ENCODE measurements at places on chromosomes 4 and X.
A peak's percentile ranks its signal among the peaks of the same experiment; 100 is the strongest.

DNA sequence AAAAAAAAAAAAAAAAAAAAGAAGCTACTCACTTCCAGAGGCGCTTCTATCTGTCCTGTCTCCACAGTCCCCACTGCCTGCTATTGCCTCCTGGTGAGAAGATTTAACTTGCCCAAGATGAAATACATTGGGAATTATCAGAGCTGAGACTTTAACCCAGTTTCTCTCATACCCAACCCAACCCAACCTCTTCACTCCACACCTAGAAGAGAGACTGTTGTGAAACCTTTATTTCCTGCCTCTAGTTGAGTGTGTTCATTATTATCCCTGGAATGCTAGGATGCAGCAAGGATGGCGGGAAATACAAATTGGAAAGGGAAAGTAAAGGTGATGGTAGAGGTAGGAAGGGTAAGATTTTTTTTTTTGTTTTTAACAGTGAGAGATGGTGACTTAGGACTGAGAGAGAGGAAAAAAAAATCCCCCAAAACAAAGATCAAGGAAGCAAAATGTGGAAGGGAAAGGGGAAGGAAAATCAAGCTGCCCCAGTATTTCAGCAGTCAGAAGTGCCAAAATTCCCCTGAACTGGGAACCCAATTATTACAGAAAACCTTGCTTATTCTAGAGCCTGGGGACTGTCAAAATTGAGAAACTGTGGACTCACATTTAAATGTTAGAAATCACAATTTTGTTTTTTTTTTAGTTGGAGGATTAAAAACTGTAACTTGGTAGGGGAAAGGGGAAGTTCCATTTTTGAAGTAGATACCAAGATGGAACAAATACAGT lies 253.0 kb downstream of the PTTG2 start:
- DNase-seq: no peak

GRCh38 chr4:40924096-40924792 lies 174.5 kb downstream of the NSUN7 start:
- peak; percentile 79 for DNase-seq

GRCh38 chr4:126168484-126168883 lies 853.7 kb downstream of the FAT4 start:
- DNase-seq: no peak

- no peak for DNase-seq
Measured at GRCh38 chr4:112765317-112765974, 128.5 kb downstream of the LARP7 start.

DNA sequence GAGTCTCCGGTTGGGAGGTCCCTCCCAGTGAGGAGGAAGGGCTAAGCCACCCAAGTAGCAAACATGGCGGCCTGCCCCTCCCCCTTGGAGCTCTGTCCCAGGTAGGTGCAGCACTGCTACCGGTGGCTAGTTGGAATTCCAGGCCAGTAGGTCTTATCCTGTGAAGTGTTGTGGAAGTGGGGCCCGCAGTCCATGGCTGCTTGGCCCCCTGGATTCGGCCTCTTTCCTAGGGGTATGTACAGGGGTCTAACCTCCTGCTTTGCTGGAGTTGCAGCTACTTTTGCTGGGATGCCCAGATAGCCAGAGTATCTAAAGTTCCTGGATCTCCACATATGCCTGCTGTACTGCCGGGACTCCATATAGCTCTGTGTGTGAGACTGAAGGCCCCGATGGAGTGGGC lies 9.9 kb upstream of the TMSB15C start:
- no peak for DNase-seq

DNA sequence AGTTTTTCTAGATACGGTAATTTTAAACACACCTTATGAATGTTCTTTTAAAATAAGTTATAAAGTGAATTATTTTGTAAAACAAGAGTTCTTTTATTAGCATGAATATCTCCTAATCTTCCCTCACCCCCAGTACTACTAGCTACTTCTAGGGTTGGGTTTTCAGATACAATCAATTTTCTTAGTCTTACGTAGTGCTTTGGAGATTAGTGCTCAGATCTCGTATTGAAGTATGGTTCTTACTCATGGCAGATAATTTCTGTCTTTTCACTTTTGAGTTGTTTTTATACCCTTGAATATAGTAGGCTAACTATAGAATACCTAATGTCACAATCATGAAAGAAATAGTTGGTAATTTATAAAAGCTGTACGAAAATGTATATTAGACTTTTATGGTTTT lies 43.2 kb downstream of the CDKL5 start:
- no peak for DNase-seq

DNA sequence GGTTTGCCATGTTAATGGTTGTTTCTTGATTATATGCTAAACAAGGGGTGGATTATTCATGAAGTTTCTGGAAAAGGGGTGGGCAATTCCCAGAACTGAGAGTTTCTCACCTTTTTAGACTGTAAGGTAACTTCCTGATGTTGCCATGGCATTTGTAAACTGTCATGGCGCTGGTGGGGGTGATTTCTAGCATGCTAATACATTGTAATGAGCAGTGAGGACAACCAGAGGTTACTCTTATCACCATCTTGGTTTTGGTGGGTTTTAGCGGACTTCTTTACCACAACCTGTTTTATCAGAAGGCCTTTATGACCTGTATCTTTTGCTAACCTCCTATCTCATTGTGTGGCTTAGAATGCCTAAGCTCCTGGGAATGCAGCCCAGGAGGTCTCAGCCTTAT lies 81.5 kb downstream of the CFAP299 start:
- DNase-seq: no peak

- no peak for DNase-seq
Measured at GRCh38 chr4:121728798-121729226, 32.0 kb upstream of the ANXA5 start.

DNA sequence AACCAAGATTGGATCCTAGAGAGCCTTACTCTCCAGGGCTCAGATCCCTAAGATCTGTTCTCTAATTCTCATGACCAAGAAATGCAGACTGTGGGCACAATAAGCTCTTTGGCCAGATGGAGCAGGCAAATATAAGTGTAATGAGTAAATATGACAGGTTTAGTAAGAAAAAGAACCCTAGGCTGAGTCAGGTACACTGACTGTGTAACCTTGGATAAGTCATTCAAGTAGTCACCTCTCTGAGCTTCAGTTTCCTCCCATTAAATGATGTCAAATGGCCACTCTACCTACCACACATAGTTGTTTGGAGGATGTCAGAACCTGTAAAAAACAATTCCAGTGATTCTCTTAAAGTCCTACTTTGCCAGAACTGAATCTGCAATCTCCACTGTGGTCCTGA lies 8.3 kb upstream of the EDA start:
- DNase-seq: no peak

DNA sequence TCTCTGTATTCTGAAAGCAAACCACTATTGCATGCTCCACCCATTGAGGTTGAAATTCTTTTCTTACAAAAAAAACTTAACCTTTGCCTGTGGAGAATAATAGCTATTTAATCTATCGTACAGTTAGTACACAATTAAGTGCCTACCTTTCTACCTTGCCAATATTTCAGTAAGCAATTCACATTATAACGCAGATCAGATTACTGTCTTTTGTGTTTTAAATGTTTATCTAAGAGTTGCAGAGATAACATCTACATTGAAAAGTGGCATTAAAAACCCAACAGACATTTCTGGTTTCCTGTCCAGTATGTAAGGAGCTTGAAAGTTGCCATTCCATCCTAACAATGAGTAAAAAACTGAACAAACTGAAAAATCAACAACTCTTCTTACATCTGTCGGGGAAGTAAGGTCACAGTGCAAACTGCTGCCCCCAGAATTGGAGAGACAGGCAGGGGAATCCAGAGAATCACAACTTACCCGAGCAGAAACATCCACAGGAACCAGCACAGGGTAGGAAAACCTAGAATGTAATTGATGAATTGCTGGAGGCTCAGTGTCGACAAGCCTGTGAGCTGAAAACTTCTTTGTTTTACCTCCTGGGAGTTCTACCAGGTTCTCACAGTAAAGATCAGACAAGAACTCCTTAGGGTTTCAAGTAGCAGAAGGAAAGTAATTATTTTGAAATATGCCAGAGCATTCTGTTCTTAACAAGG lies 27.3 kb upstream of the ACSL4 start:
- DNase-seq: no peak

- DNase-seq: no peak
Measured at GRCh38 chrX:105461016-105461415, 240.5 kb upstream of the TEX13A start.

DNA sequence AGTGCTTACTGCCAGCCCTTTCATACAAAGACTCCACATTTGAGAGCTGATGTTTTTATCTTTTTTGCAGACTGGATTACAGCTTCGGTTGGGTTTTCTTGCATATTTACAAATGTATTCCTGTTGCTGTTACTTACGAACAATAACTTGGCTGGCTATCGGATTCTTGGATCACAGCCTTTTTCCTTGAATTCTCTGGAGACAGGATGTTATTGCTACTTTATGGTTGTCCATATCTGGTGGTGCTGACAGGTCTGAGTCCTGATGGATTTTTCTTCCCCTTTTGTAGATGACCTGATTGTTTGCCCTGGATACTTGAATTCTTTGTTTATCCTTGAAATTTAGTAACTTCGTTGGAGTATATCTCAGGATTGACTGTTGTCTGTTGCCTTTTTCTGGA lies 77.7 kb downstream of the PDK3 start:
- DNase-seq: no peak

DNA sequence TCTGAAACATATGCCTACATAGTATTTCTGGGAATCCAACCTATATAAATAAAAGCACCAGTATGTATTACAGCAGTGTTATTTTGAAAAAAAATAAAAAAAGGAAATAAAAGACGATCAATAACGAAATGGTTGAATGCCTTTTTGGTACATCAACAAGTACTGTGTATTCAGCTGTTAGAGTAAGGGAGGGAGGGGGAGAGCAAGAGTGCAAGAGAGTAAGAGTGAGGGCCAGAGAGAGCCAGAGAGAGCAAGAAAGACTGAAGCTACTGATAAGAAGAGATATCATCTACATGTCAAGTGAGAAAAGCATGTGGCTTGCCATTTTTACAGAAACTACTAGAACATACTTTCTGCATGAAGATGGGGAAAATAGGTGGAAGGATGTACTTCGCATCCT lies 1.8 kb downstream of the SPIN4 start:
- DNase-seq: no peak

DNA sequence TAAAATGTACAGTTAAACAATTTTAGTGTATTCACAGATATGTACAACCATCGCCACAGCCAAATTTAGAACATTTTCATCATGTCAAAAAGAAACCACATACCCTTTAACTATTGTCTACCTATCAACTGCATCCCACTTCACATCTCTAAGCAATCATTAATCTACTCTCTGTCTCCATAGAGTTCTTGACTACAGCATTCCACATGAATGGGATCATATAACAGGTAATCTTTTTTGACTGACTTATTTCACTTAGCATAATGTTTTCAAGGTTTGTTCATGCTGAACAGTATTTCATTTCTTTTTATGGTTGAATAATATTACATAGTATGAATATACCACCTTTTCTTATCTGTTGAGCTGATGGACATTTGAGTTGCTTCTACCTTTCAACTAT lies 281.4 kb upstream of the EDA2R start:
- no peak for DNase-seq

GRCh38 chrX:39764441-39764914 lies 333.3 kb downstream of the BCOR start:
- DNase-seq: no peak

GRCh38 chr4:83114576-83114975 lies at the start of gene PLAC8:
PLAC8 (minus strand) TSS chr4:83114729; CDS start chr4:83107921, 6,808 bp downstream.
- DNase-seq: peak; percentile 26

DNA sequence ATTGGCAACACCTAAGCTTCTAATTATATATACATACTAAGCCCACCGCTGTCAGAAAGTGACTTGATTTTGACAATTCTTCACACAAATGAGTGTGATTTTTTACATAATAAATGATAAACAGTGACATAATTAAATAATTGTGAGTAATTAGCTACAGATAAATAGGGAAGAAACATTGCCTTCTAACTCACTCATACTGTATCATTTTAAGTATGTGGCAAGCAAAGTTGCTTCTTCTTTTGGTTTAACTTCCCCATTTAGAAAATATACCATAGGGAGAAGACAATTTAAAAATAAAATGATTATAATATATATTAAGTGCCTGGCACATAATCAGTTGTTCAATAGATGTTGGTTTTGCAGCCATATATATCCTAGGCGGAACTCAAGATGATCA lies 644.2 kb downstream of the FSTL5 start:
- DNase-seq: no peak

- DNase-seq: no peak
Measured at GRCh38 chr4:57498251-57498650, 388.1 kb upstream of the IGFBP7 start.

GRCh38 chr4:73650250-73650649 lies 30.0 kb upstream of the RASSF6 start:
- no peak for DNase-seq

- no peak for DNase-seq
Measured at GRCh38 chr4:17024425-17024824, 126.0 kb upstream of the LDB2 start.

GRCh38 chrX:36577006-36577405 lies 431.2 kb upstream of the FAM47C start:
- no peak for DNase-seq

- no peak for DNase-seq
Measured at GRCh38 chrX:8864161-8864560, 63.0 kb upstream of the FAM9A start.

DNA sequence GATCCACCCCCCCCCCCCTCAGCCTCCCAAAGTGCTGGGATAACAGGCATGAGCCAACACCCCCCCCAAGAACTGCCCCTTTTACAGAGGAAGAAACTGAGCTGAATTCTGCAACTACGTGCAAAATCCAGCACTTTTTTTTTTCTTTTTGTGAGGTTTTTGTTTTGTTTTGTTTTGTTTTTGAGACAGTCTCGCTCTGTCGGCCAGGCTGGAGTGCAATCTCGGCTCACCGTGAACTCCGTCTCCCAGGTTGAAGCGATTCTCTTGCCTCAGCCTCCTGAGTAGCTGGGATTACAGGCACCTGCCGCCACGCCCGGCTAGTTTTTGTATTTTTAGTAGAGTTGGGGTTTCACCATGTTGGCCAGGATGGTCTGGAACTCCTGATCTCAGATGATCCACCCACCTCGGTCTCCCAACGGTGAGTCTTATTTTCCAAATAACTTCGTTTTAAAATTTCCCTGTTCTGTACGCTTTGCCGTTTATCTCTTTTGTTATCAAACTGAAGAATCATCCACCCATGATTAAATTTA lies 4.9 kb downstream of the CRLF2 start:
- DNase-seq: no peak

GRCh38 chr4:4555916-4556315 lies 14.1 kb upstream of the STX18 start:
- DNase-seq: no peak

DNA sequence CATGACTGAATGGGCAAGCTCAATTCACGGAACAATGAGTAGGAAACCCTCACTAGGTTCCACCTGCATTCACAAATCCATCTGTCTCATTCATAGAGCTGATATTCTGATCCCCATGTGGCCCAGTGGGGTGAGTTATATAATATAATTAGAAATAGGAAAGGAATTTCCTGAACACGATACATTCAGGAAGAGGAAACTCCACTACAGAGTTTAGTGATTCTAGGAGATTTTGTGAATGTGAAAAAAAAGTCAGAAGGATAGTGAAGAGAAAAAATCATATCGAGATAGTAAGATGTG lies 471.2 kb downstream of the GASK1B start:
- no peak for DNase-seq

Data from stimulated activated CD4-positive, alpha-beta T cell treated with anti-CD3 and anti-CD28 coated beads, Interleukin-4, amount 100 ng/mL, for 4 hours (primary cell).